ENCODE measurements at places on chromosomes 2 and 18.

DNA sequence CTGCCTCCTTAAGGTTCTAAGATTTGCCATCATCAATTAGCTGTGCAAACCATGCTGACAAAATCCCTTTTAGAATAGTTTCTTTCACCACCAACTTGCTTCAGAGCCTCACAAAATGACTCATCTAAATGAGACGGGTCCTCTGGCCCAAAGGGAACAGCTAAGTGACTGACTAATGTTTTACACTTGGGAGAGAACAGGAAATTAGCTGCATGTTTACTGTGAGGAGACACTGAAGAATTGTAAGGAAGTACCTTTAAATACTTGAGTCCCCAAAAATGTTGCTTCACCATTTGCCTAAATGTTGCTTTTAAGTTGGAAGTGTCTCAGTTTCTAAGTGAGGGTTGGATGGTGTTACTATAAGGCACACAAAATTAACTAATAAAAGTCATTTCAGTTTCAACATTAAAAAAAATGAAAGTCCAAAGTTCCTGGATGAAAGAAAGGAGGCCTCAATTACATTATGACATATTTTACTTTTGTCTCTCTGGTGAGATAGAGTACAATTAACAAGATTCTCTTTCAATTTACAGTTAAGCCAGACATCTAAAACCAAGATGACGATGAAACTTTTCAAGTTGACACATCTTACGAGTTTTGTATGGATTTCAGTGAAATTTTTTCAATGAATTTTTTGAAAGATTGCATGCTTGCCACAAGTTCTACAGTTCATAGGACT lies 229.1 kb upstream of the FN1 start:
- ATAC-seq = peak; percentile 67

DNA sequence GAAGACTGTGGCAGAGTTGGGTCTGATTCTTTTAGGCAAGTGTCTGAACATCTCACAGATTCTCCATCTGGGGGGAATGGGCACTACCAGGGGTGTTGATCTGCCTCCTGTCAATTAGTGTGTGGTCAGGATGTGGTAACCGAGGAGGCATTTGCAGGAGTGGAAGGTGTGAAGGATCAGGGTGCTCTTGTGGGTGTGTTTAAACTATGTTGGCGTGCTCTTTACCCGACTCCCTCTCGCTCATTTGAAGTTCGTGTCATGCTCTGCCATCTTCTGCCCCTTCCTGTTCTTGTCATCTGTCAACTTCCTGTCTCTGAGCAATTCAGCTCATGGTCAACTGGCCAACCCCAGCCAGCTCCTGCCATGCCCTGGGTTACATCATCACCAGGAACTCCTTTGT lies 107.9 kb downstream of the RTN4 start:
- no peak for ATAC-seq

DNA sequence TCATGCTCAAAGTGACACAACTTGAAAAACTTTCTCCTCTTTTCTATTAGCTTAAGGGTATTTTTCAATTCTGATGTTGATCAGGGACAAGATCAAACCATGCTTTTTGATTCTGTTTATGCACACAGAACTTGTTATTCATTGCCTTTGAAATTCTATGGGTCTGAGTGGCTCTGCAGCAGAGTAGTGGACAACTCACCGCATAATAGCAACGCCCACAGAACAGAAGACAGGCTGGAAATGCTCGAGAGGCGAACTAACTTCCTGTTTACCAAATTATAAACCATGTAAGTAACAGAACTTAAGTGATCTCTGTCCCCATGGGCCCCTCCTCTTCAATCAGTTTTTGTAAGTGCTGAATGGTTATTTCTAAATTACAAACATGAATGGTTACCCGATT lies 131.2 kb downstream of the CBLN2 start:
- no peak for ATAC-seq

DNA sequence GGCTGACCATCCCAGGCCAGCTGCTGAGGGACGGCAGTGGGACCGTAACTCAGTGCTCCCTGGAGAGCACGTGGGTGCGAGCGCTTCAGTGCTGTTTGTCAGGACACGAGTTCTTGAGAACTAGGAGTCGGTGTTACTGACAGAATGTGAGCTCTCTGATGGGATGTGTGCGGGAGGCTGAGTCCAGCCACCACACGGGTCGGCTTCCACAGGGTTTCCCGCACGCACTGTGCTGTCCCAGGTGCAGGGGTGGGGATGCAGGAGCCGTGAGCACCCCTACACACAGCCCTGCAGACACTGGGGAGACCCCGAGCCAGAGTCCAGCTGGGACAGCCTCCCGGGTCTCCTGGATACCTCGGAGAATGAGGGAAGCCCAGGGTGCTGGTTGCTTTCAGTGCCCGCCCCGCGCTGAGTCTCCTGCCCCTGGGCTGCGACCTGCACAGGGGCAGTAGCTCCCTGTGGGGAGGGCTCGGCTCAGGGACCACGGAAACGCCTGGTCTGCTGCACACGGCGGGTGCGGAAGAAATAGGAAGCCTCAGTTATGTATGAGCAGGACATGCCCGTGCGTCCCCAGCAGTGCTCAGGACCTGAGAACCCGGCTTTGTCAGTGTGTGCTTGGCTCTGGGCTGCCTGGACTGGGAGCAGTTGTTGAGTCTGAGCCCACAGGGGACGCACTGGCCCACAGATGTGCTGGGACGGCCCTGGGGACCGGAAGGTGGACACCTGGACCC lies 71.2 kb downstream of the KCNG2 start:
- peak; percentile 16 for ATAC-seq

GRCh38 chr2:24015562-24016375 lies 5.9 kb downstream of the MFSD2B start:
- ATAC-seq = peak; percentile 74

GRCh38 chr2:1690056-1690775 lies 54.1 kb downstream of the PXDN start:
- ATAC-seq = no peak

DNA sequence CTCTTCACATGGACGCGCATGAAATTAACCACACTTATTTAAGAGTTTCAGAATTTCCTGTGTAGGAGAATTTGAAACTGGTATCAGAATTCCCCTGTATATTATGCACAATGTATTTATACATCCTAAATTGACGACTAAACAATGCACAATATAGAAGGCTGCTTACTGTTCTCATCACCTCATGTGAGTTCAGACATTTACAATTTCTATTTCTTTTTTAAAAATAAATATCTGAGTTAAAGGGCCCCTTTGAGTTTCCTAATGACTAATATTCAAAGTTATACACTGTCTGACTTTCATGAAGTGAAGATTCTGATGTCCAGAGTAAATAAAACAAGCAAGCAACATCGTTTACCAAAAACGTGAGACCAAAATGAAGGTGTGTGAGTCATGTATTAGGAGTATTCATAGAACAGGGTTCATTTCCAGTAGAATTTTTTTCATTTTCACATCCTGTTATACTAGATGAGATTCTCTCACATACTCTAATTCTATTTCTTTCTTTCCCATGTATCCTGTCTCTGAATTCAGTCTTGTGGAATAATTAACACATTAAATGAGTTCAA lies 406.2 kb downstream of the NUP35 start:
- no peak for ATAC-seq

- ATAC-seq = peak; percentile 29
Observed at GRCh38 chr2:29117636-29118303, 2.6 kb downstream of the CLIP4 start.

- ATAC-seq = no peak
Observed at GRCh38 chr2:185215497-185215896, 523.1 kb upstream of the FSIP2 start.

DNA sequence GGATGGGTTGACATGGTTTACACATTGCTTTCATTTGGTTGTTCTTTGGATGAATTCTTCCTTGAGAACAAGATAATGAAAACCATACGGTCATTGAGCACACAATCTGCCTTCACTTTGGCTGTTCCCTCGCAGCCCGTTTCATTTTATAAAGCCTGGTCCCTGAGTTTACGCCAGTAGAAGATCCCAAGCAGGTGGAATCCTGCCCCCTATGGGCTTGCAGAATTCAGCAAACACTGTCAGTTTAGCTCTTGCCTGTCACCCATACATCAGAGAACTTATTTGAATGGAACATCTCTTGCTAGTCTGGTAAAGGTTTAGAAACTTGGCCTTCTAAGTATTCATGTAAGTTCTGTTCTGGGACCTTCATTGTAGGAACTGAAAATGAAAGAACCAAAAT lies 666.4 kb upstream of the ZEB2 start:
- ATAC-seq = no peak

GRCh38 chr2:234468503-234468902 lies 28.4 kb downstream of the ARL4C start:
- ATAC-seq = peak; percentile 78

DNA sequence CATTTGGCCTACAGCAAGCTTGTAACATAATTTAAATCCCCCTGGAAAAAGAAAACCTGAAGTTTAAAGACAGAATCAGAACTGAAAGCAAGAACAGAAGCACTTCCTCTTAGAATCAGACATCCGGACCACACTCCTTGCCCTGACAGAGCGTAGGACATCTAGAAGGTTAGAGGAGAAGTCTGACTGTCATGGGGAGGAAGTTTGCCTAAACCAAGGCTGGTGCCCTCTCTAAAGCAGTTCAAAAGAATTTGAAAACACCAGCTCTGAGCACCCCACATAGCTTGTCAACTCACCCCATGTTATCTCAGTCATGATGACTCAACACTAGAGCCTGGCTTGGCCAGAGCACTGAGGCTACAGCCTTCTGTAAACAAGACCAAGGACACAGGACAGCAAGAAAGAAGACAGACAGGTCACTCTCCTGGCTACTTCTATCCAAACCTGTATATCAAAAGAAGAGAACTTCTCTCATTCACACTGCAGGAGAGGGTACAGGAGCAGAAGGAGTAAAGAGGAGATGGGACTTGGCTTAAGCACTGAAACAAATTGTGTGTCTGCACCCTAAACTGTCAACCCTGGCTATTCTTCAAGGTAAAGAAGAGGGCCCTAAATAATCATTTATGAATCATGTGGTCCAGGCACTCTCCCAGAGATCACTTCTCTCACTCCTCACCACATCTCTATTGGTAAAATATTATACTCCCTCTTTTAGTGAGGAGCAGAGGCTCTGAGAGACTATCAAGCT lies 198.6 kb downstream of the MEMO1 start:
- ATAC-seq = peak; percentile 53

- ATAC-seq = no peak
Observed at GRCh38 chr2:66494708-66495107, 59.8 kb downstream of the MEIS1 start.

DNA sequence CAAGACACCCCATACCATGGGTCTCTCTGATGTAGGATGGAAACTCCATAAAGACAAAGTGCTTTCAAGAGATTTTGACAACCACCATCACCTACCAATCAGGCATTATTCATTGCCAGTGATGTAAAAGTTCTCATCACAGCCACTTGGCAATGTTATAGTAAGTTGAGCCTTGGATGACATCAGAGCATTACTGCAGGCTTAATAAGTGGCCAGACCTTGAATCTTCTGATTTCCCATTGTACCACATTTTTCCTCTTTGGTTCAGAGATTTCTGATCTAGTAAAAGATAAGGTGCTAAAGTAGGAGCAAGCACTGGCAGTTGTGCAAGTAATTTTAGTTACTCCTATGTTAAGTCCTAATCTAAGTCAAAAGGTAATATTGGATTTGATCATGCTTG lies 36.5 kb downstream of the OSR1 start:
- no peak for ATAC-seq

- peak; percentile 7 for ATAC-seq
Observed at GRCh38 chr2:188979187-188980114, 5.3 kb downstream of the COL3A1 start.

DNA sequence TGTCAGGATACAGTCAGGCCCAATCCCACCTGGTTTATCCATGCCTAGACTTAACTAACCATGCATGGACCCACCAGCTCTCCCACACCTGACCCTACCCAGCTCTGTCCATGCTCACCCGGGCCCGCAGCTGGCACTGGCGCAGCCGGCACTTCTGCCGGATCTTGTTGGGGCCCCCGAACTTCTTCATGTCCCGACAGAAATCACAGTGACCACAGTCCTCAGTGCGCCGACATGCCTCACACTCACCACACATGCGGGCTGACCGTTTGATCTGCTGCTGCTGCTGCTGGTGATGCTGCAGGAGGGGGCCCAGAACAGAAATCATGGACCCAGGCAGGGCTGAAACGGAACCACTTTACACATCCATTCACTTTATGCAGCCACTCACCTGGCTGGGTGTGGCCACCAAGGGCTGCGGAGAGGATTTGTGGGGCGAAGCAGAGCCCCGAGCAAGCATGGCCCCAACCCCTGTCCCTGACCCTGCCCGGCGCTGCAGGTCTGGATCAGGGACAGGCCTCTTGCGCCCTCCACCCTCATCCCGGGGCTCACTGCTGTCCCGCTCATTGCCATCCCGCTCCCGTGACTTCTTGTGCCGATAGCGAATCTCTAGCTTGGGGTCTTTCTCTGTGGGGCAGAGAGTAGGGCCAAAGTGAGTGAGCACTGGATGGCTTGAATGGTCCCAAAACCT lies 1.7 kb downstream of the CXXC1 start:
- no peak for ATAC-seq

GRCh38 chr2:28746429-28747111 lies 5.1 kb upstream of the PPP1CB start:
- ATAC-seq = no peak

DNA sequence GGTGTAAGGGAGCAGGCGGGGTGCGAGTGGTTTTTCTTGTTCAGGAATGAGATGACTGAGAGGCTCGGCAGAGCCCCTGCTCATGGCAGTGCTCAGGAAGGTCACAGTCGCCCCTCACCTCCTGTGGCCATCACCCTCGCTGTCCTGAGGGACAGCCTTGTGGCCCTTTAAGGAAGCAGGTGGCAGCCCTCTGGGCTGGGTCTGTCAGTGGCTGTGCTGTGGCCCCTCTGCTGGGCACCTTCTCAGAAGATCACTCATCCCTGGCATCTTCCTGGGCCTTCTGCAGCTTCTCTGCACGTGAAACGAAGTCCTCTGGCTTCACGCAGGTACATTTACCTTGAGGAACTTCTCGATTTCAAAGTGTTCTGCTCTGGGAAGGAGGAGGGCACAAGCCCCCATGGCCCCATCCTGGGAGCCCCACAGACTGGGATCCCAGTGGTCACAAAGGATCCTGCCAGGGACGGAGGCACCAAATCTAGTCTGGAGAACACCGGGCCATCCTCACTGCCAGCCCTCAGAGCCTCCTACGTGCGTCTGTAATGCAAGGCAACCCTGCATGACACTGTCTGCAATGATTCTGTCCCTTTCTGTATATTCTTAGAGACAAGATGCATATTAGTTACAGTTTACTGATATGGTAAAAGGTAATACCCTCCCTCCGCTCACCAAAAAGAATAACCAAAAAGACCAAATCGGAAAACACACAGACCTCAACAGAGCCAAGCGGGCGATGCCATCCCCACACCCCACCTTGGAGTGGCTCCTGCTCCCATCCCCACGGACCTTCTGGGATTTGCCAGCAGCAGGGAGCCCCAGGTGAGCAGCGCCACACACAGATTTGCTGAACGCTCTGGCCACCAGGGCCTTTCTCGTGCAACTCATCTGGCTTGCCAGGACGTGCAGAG lies 25.9 kb upstream of the FAHD2A start:
- no peak for ATAC-seq

DNA sequence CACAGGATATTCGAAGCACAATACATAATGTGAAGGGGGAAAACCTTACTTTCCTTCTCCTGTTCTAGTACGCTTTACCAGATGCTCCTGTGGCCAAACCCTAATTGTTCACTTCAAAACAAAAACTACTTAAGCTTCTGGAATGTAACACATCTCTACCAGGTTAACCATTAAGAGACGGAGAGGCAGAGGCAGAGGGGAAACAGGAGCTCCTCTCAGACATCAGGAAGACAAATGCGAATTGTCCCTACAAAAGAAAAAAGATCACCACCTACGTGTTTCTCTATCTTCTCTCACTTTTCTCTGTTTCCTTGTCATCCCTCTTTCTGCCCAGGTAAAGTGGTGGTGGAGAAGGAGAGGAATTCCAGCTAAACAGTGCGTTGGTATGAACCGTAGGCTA lies 266.8 kb downstream of the NRXN1 start:
- ATAC-seq = no peak

GRCh38 chr18:22280453-22280750 lies 111.0 kb downstream of the GATA6 start:
- ATAC-seq = no peak

All from SK-N-SH treated with all-trans-retinoic acid at 6 μM for 48 hours (cell line).